ENCODE measurements at places on chromosomes 7 and 10.

DNA sequence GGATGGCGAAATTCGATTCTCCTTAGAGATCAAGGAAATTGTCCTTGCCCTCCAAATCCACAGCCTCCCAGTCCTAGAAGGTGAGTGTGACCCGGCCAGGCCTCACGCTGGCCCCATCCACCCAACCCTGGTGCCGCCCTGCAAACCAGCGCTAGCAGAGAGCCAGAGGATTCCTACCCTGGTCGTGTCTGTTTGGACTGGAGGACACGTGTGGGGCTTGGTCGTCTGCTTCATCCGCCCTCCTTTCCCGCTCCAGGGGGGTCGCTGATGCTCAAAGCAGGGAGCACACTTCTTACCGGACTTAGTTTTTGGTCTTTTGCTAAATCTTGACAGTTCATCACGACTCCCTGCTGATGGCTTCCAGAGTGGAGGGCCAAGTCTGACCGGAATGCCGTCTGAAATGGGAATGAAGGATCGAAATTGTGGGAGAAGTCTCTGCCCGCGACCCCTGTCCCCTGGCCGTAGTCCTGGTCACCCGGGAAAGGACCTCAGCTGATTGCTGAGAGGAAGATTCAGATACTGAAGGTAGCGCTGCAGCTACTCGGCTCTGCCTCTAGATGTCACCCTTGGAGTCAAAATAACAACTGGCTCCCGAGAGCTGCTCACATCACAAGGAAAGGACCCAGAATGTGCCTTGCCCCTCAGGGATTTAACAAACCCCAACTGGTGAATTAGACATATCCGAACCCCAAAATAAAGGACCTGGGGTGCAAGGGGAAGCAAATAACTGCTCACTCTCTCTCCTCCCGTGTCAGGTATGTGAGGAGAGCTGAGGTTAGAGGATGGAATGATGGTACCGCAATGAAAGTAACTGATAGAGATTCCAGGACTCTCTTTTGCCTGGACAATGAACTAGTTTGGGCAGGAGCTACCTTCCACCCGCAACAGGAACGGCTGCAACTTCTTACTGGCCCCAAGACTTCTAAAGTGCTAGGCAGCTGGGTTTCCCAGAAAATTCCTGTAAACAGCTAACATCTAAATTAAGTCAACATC, 23.5 kb upstream of the ORC5 start:
- DNase-seq, result no peak

GRCh38 chr10:4590807-4591206, 235.2 kb upstream of the AKR1E2 start:
- no peak for DNase-seq

DNA sequence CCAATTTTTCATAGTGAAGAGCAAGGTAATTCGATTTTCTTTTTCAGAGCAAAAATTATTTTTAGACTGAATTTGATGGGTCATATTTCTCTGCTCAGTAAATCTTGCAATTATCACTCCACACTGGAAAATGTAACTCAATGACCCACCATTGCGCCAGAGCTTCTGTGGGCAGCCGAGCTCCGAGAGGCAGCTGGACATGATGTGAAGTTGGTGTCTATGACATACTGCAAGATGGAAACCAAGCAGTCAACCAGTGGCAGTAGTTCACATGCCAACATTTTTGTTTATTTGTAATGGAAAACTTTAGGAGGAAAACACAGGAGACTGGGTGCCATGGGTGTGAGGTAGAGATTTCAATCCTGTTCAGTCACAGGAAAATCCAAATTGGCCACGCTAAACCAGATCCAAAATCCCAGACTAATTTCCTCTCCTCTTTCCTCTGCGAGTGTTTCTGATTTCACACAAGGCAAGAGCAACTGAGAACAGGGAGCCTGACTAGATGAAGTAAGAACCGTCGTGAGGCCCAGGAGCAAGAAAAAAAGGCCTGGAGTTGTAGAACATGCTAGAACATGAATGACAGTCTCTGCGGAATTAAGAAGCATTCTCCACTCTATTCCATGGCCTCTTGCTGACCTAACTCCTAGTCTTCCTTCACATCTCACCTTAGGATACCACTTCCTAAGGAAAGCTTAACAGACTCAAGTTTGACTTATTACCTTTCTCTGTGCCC, 39.3 kb downstream of the CALD1 start:
- no peak for DNase-seq

DNA sequence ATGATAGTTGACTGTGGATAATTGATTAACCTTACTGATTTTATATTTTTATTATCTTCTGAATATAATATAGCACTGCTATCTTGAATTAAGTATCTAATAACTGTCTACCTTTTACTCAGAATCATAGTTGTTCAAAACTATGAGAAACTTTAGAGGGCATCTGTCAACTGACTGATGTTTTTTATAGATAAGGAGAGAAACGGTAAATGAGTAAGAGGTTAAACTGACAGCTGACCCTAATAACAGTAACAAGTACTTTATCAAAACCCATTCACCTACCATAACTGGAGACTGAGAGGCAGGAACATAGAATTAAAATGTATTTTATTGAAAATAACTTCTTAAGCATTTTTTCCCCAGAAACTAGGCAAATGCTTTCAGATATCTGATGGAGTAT, 62.2 kb downstream of the CYP51A1 start:
- no peak for DNase-seq

DNA sequence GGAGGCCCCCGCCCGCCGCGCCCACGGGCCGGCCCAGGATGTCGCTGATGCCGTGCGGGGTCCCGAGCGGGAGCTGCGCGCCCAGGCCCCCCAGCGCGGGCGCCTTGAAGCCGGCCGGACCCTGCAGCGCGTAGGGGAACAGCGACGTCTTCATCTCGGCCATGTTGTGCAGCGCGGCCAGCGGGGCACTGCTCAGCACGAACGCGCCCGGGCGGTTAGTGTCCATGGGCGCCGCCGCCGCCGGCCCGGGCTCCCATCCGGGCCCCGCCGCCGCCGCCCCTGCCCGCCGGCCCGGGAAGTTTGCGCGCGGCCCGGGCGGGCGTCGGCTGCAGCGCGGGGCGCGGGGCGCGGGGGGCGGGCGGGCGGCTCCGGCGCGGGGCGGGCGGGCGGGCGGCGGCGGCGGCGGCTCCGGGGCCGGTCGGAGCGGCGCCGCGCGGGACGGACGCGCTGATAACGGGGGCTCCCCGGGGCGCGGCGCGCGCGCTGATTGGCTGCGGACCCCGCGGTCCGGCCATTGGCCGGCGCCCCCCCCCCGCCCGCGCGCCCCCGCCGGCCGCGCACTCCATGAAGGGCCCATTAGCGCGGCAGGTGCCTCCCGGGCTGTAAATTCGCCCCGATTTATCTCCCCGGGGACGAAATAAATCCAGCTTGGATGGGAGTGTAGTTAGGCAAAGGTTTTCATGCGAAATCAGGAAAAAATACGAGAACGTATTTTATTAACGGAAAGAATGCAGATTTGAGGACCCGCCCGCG, at the start of gene NKX6-2:
Gene NKX6-2, minus strand, starts transcription at position 425 of the 753 bp plus-strand sequence. Its CDS starts 199 bp downstream, at position 226.
- no peak for DNase-seq

GRCh38 chr10:103445767-103446567, 6.2 kb downstream of the CALHM2 start:
- no peak for DNase-seq

- DNase-seq, result no peak
Observed at GRCh38 chr10:5525561-5526341, 990 bp downstream of the CALML3 start.

GRCh38 chr10:26977635-26978034, 116.9 kb upstream of the ABI1 start:
- DNase-seq, result no peak

- no peak for DNase-seq
Observed at GRCh38 chr10:105585753-105586152, 944.7 kb downstream of the SORCS3 start.

DNA sequence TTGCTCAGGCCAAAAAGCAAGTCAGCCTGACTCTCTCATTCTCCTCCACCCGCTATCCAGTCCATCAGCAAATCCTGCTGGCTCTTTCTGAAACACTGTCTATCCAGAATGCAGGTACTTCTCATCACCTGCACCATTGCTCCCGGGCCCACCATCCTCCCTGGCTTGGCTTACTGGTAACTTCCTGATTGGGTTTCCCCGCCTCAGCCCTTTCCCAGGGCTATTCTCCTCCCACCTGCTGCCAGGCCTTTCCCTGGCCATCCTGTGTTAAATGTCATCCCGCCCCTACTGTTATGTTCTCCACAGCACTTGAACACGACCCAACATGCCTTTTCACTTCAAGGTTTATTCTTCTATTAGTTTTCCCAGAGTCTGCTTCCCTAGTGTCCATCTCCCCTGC, 124.0 kb downstream of the CNNM2 start:
- DNase-seq, result no peak

DNA sequence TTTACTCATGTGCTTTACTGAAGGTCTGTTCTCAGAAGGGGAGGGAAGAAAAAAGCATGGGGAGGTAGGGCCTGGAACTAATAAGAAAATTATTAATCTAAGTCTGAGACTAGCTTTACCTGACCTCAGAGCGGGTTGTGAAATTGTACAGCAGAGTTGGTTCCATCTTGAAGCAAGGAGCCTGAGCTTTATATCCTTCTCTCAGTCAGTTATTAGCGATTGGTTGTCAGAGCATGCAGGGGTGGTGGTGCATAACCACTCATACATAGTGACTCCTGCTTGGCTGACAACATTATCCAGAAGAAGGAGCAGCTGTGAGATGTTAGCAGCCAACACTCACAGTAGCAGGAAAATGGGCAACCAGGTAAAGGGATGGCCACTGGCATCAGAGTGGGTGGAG, 976.3 kb upstream of the LRRTM3 start:
- DNase-seq, result no peak

DNA sequence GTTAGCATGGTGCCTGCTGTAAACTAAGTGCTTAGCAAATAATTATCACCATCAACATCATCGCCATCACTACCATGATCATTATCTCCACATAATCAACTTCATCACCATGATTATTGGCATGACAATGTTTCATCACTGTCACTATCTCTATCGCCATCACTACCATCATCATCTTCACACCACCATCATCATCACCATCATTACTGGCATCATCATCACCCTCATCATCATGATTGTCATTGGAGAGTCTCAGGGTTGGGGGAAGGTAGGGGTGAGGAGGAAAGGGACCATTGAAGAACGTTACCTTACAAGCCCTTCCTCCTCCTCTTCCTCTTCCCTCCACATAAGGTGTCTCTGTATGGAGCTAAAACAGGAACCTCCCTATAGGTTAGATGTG, 54.9 kb upstream of the GPR26 start:
- DNase-seq, result no peak

DNA sequence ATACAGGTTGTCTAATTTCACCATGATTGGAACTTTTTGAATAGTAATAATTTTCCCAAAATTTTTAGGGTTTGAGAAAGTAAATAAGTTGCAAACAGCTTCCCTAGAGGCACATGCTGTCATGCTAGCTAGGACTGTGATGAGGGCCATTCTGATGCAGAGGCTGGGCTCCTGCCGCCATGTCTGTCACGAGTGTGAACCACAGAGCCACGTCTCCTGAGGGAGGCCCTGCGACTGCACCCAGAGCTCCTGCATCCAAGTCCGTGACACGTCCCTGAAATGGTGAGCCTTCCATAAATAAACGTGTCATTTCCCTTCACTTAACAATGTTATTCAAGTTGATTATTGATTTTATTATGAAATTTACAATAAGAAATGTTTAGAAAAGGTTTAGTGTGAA, 40.0 kb downstream of the C10orf120 start:
- no peak for DNase-seq

GRCh38 chr10:99740933-99741559, 9.0 kb downstream of the CUTC start:
- DNase-seq, result no peak

- DNase-seq, result no peak
Observed at GRCh38 chr10:84196083-84196482, 1.7 kb downstream of the CDHR1 start.

GRCh38 chr10:110077436-110078130, 69.8 kb downstream of the ADD3 start:
- DNase-seq, result no peak

GRCh38 chr7:93941945-93942344, 20.4 kb downstream of the GNG11 start:
- DNase-seq, result no peak

DNA sequence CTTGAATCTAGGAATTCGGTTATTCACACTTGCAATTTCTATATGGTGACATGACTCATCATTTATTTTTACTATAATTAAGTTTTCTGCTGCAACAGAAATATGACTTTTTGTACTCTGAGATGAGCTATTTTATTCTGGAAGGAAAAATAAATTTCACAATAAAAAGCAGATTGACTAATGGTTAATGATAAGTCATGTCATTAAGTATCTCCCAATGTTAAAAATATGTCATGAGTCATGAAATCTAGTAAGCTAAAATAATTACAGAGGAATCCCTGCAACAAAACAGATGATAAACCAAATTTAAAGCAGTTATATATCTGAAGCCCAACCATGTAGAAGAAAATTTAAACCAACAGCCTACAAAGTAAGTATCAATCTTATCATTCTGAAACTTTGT, 149.2 kb downstream of the CACNA2D1 start:
- no peak for DNase-seq

- DNase-seq, result no peak
Observed at GRCh38 chr10:44818701-44819127, 92.4 kb upstream of the TMEM72 start.

- no peak for DNase-seq
Observed at GRCh38 chr10:75439811-75440210, 8.4 kb downstream of the LRMDA start.

Measured in stimulated activated CD8-positive, alpha-beta memory T cell treated with anti-CD3 and anti-CD28 coated beads, Interleukin-2, amount 100 ng/mL, for 1 hour (primary cell).